ENCODE measurements at places on chromosomes 2 and 18.

GRCh38 chr2:43424262-43425207, 171.3 kb downstream of the THADA start:
- DNase-seq = no peak

DNA sequence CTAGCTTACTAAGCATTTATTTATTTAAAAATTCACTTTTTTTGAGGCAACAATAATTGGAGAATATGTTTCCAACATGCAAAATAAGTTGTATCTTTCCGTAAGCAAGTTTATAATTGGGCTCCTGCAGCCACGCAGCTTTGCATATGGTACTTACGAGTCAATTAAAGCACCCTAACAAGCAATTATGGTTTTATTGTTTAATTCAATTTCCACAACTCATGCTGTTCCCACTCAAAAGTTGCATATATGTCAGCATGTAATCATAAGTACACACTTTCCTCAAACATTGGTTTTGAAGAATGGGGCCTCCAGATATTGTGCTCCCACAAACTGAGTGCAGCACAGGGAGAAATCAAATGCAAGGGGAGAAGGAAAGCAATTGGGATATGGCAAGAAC, 585.1 kb upstream of the HNMT start:
- no peak for DNase-seq

DNA sequence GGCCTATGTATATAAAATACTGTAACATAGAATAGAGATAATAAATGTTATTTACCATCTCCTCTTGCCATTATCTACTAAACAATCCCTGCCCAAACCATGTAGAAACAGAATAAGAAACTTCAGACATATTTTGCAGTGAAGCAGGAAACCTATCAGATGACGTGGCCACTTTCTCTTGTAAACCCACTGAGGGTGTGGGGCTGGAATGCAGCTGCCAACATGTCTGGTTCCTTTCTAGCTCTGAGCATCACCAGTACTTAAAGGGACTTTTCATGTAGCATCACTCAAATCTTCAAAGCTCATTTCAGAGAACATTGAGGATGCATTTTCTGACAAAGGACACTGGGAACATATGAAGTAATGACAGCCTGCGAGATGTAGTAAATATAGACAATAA, 251.8 kb downstream of the LPIN1 start:
- DNase-seq = no peak

DNA sequence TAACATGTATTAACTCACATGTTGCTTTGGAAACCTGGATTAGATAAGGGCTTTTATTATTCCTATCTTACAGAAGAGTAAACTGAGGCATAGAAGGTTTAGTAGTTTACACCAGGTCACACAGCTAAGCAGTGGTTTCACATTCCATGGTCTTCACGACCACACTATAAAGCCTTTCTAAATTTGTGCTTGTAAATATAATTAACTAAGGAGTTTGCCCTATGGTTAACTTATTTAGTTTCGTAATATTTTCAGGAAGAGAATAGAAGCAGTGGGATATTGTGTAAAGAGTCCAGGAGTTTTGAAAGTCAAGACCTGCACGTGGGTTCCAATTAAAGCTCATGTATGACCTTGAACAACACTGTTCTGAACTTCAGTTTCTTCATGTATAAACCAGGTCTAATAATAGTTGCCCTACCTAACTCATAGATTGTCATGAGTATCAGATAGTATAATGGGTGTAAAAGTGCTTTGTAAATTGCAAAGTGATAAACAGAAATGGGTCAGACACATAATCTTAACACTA, 19.5 kb upstream of the SOS1 start:
- no peak for DNase-seq

- DNase-seq = no peak
Measured at GRCh38 chr2:120761911-120762310, 26.2 kb downstream of the GLI2 start.

DNA sequence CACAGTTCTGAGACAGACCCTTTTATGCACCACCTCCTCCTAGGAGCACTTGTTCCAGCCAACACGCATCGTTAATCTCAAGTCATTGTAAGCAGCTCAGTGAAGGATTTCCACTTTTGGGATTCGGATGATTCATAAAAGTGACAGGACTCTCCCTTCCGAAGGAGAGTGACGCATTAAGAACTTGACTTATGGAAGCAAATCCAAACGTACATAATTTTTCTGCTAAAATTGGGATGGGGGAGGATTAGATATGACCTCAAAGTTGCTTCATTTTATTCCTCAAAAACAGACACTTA, 165.7 kb downstream of the TWIST2 start:
- no peak for DNase-seq

- no peak for DNase-seq
Measured at GRCh38 chr18:13175754-13176210, 42.8 kb upstream of the LDLRAD4 start.

- peak; percentile 16 for DNase-seq
Measured at GRCh38 chr2:103789381-103790095, 1027.7 kb downstream of the TMEM182 start.

- DNase-seq = no peak
Measured at GRCh38 chr2:126543081-126543480, 112.9 kb upstream of the GYPC start.
